ENCODE measurements at places on chromosomes 6 and 20.

GRCh38 chr6:1025821-1026220, 286.1 kb upstream of the FOXQ1 start:
- DNase-seq, result no peak

GRCh38 chr6:144077871-144078270, 17.5 kb downstream of the SF3B5 start:
- DNase-seq, result no peak

GRCh38 chr6:4066029-4066755, 12.7 kb downstream of the FAM217A start:
- DNase-seq, result no peak

- DNase-seq, result no peak
Observed at GRCh38 chr6:147131532-147132128, 72.6 kb upstream of the STXBP5 start.

DNA sequence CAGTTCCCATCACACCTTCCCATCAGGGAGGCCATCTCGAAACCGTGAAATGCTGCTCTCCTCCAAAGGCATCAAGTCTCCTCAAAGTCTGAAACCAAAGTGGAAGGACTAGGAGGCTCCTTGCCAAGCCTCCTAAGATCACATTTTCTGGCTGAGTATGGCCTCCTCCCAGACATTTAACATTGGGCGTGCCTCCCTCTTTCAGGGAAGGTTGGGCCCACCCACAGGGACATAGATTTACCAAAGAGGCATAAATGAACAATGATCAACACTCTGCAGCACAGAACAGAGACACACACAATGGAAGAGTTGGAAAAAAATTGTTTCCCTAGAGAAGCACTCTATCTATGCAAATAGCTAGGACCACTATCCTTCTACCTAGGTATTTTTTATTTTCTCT, 381.8 kb downstream of the MAFB start:
- no peak for DNase-seq

DNA sequence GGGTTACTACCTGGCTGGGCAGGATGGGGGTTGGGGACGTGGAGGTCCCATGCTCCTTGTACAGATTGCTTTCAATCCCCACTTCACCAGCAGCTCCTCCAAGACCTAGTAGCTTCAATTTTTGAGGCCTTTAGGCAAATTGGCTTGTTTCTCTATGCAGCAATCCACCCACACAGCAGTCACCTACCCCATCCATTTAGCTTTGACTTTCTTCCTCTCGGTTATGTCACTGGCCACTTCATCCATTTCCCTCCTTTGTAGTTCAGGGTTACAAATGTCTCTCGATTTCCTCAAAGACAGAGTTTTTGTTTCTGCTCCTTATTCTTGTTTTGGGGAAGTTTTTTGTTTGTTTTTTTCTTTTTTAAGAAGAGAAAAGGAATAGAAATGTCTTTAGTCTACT, 33.4 kb upstream of the RSPO4 start:
- no peak for DNase-seq

DNA sequence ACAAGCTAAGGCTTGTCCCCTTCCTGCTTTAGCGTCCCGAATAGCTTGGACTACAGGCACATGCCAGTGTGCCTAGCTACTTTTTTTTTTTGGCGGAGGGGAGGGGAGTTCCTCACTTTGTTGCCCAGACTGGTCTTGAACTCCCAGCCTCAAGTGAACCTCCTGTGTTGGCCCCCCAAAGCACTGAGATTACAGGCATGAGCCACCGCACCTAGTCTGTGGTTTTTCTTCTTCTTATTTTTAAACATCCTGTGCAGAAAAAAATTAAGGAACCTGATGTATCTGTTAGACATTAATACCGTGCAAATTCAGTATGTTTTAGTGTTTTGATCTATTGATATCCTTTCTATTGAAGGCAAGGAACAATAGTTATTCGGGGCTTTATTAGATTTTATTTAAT, 25.7 kb downstream of the HIVEP1 start:
- DNase-seq, result no peak

DNA sequence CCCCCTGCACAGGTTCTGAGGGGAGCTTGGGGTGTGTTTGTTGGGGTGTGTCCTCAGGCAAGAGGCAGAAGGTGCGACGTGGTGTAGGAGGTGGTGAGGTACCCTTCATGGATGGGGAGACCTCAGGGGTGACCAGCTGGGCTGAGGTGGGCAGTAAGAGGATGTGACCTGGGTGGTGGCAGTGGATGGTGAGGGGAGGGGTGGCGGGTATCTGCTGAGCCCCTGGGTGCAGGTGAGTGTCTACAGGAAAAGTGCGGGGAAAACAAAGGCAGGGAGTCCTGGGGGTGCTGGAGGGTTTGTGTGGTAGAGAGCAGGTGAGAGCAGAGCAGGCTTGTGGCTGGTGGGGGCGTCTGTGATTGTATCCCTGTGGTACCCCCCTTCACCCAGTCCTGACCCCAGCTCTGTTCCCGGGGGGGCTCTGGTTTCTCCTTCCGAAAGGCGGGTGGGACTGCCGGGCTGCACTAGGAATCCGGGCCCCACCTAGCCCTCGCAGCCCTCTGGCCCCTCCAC, 631 bp downstream of the RAET1L start:
- DNase-seq, result no peak

GRCh38 chr20:7579888-7580287, 360.4 kb downstream of the HAO1 start:
- no peak for DNase-seq

- DNase-seq, result no peak
Observed at GRCh38 chr20:1328680-1329330, at the start of gene SDCBP2. Gene SDCBP2, minus strand, starts transcription at chr20:1329139. Its CDS starts 8,723 bp downstream, at chr20:1320416.

DNA sequence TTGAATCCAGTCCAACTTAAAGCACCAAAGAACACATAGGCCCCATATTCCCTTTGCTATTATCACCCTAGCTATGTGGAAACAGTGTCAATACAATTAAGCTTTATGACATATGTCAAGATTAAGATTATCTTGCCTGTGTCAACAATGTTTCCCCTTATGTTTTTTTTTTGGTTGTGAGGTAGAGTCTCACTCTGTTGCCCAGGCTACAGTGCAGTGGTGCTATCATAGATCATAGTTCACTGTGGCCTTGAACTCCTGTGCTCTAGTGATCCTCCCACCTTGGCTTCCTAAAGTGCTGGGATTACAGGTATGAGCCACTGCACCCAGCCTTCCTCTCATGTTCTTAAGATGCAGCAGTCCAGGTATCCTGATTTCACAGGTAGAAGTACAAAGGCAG, 17.8 kb downstream of the AFG1L start:
- DNase-seq, result no peak

DNA sequence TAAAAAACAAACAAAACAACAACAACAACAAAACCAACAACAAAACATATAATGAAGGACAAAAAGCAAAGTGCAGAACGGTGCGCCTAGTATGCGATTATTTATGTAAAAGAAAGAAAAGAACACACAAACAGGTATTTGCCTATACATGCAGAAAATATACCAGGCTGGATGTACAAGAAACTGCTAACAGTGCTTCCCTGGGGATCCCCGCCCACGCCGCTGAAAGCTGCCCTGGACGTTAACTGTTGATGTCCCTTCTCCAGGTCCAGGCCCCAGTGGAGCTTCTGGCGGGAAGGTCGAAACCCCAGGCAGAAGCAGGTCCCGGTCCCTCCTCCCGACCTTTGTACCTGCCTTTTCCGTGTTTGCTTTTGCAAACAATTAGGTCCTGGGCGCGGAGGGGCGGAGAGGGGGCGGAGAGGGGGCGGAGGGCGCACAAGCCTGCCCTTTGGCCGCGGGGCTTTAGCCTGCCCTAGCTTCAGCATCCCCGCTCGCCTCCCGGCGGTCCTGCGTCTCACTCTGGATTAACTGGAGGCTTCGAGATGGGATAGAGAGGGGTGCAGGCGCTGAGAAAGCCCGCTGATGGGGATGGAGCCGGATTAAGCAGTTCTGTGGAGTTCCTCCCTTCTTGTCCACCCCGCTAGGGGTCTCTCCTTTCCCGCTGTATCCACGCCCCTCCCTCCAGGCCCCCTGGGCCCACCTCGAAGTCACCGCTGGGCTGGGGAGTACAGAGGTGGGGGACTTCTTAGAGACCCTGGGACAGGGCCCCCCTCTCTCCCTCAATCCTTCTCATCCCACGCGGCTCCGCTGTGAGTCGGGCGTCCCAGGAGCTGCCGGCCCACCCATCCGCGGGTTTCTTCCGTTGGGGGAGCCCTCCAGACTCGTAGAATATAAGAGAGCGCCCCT, 8.2 kb upstream of the AHCY start:
- DNase-seq, result no peak

DNA sequence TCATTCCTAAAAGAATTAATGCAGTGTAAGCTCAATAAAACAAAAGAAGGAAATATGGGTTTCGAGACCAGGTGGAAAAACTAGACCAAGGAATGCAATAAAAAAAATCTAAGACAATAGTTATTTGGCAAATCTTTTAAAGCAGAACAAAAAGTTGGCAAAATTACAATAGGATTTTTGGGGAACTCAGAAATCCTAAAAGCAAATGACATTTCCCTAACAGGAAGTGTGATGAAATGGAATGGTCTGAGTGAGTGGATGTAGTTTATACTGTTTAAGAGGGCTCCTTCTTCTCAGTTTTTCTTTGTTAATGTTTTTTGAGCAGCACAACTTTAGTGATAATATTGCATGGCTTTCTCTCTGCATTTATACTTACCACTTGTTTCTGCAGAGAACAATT, 190.0 kb downstream of the PLCB4 start:
- DNase-seq, result no peak

DNA sequence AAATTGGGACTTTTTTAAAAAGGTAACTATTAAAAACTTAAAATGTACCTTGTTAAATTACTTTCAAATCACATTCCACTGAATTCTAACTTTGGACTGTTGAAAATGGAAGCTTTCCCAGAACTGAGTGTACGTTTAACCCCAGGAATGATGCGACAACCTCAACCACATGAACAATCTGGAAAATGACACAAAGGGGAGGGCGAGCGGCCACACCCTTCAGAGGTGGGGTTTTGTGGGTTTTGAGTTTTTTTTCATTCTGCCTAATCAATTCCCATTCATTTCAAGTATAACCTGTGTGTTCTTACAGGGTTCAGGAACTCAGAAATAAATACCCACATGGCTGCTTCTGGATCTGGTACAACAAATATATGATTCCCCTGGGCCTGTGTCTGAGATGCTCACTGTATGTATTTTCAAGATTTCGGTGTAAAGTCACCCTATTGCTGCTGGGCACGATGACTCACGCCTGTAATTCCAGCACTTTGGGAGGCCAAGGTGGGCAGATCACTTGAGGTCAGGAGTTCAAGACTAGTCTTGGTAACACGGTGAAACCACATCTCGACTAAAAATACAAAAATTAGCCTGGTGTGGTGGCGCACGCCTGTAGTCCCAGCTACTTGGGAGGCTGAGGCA, 21.6 kb downstream of the CNKSR3 start:
- no peak for DNase-seq

GRCh38 chr6:57822896-57823358, 505.5 kb downstream of the PRIM2 start:
- DNase-seq, result no peak

GRCh38 chr20:60937585-60937984, 314.5 kb upstream of the CDH4 start:
- DNase-seq, result no peak

- DNase-seq, result no peak
Observed at GRCh38 chr20:20465252-20465651, 97.3 kb downstream of the INSM1 start.

GRCh38 chr6:163311830-163312229, 102.7 kb upstream of the QKI start:
- no peak for DNase-seq

DNA sequence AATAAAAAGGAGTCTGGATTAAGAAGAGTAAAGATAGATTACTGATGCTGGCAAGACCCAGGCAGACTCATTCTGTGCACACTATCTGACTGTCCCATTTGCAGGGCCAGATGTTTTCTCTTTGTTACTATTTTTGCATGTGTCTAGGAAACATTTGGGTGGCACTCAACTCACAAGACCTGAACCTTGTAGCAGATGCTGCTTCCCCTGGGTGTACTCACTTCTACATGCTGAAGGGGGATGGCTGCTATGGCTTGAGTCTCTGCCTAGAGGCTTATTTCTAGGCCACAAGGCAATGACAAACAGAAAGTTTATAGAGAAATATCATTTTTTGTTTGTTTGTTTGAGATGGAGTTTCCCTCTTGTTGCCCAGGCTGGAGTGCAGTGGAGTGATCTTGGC, 351.4 kb downstream of the FOXA2 start:
- no peak for DNase-seq

- no peak for DNase-seq
Observed at GRCh38 chr20:43567477-43567876, 8.7 kb downstream of the SGK2 start.

GRCh38 chr20:49987015-49987867, 4.5 kb downstream of the SNAI1 start:
- DNase-seq, result no peak

- no peak for DNase-seq
Observed at GRCh38 chr6:42029062-42029685, 21.1 kb upstream of the TAF8 start.

- DNase-seq, result no peak
Observed at GRCh38 chr6:168007592-168008338, 10.3 kb downstream of the KIF25 start.

DNA sequence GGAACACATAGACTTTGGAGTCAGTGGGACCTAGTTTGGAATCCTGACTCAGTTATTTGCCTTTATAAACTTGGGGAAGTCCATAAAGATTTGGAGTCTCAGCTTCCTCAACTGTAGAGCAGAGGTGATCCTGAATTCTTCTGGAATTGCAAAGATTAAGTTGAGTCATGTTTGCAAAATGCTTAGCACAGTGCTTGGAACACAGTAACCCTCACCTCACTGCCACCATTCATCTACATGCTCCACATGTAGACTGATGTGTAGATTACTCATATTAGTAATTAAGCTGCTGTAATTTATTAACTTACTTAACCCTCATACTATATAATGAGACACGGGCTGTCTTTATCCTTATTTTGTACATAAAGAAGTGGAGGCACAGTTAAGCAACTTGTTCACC, 61.4 kb downstream of the LAMP5 start:
- DNase-seq, result no peak

DNA sequence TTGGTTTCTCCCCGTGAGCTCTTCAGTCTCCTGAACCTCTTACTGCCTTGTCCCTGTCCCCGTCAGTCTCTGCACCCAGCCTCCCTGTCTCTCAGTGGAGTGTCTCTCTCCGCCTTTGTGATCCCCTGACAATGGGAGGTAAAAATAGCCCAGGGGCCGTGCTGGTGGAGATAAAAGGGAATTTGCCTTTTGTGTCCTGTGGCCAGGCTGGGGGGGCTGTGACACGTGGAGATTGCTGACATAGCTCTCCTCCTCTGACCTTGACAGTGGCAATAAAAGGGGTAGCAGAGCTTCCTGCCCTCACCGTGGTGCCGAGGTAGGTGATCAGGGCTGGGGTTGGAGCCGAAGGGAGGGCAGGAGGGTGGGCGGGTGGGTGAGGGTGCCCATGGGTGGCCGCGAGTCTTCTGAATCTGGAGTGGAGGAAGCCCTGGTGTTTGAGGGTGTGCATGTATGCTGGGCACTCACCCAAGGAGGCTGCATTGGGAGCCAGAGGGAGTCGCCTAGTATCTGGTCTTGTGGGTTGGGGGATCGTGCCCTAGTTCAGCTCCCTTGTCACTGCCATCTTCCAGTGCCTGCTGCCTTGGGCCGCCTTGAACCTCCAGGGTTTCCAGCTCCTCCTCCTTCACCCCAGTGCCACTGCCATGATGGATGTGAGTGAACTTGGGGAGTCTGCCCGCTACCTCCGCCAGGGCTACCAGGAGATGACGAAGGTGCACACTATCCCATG, 21.9 kb downstream of the MYH7B start:
- no peak for DNase-seq

GRCh38 chr6:148059869-148060268, 282.8 kb upstream of the SASH1 start:
- DNase-seq, result no peak

- no peak for DNase-seq
Observed at GRCh38 chr6:50966532-50966931, 147.9 kb downstream of the TFAP2B start.

- no peak for DNase-seq
Observed at GRCh38 chr20:53974785-53975555, 95.4 kb downstream of the BCAS1 start.

Data from stimulated activated CD8-positive, alpha-beta memory T cell treated with anti-CD3 and anti-CD28 coated beads, Interleukin-7, amount 100 ng/mL, for 1 hour (primary cell).